ENCODE measurements at places on chromosomes 13 and 19.

DNA sequence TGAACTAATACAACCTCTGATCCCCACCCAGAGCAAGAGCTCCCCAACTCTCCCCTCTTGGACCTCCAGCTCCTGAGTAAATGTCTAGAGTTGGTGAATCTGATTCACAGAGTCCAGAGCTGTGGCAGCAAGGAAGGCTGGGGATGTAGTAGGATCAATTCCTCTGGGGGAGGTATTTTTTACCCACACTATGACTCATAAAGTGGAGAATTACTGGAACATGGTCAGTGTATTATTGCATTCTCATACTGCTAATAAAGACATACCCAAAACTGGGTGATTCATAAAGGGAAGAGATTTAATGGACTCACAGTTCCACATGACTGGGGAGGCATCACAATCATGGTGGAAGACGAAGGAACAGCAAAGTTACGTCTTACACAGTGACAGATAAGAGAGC lies 496.7 kb downstream of the EFNB2 start:
- DNase-seq = no peak

DNA sequence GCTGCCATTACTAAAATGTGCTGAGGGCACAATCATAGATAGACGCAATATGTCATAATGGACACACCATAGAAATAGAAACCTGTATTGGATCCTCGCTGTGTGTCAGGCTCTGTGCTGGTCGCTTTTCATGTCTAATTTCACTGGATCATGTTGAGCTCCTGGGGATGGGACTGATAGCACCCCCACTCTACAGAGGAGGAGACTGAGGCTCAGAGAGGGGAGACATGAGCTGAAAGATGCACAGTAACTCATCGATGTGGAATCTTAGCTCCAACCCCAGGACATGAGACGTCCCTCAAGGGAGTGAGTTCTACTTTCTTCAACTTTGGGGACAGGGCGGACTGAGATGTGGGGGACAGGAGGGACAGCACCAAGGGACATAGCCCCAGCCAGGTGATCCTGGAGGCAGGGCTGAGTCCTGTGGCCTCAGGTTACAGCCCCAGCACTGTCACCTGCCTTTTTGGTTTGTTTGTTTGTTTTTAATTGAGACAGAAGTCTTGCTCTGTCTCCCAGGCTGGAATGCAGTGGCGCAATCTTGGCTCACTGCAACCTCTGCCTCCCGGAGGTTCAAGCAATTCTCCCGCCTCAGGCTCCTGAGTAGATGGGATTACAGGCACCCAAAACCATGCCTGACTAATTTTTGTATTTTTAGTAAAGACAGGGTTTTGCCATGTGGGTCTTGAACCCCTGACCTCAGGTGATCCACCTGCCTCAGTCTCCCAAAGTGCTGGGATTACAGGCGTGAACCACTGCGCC lies 6.6 kb upstream of the GIPC1 start:
- no peak for DNase-seq

DNA sequence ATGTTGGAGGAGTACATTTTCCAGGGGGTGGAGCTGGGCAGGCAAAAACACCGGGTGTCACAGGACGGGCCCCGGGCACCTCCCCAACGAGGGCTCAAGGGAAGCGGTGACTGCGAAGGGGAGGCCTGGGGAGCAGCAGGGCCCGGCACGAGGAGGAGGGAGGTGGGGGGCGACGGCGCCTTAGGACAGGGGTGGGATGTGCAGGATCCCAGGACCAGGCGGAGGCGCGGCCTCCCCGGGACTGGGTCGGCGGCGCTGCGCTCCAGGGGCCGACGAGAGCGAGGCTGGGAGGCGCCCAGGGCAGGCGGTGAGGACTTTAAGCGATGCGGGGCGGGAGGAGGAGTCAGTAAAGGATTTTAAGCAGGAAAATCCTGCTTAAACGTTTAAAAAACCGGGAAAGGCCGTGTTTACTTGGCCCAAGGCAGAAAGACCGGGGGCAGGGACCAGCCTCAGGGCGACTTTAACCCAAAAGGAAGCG lies 427 bp downstream of the ZNF160 start:
- DNase-seq = no peak

DNA sequence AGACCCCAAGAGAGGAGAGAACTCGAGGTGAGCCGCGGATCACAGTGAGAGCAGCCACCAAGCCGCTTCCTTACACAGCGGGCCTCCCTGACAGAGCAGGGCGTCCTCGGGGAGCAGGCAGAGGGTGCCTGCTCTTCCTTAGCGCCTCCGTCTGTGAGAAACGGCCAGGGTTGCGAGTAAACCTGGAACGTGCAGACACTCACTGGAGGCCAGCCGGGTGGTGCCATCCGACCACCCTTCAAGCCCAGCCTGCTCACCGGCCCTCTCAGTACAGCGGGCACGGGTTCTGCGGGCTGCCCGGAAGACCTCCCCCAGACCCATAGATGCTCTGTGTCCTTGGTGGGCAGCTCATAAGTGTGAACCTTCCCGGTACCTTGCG lies 9.6 kb downstream of the DOT1L start:
- no peak for DNase-seq

DNA sequence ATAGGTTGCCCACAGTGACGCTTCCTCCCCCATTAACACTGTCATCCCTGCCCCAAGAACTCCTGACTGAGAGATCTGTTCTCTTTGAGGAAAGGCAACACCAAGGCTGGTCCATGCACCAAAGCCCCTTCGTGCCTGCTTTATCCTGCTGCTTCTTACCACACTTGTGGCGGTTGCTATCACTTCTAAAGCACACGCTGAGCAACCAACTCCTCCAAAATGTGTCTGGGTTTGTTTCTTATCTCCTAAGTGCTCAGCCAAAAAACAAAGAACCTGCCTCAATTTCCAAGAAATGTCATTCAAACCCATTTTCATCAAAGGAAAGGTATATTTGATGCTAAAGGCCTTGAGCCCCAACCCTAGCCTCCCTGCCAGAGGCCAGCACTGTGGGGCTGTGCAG lies 14.6 kb downstream of the ATP7B start:
- no peak for DNase-seq

DNA sequence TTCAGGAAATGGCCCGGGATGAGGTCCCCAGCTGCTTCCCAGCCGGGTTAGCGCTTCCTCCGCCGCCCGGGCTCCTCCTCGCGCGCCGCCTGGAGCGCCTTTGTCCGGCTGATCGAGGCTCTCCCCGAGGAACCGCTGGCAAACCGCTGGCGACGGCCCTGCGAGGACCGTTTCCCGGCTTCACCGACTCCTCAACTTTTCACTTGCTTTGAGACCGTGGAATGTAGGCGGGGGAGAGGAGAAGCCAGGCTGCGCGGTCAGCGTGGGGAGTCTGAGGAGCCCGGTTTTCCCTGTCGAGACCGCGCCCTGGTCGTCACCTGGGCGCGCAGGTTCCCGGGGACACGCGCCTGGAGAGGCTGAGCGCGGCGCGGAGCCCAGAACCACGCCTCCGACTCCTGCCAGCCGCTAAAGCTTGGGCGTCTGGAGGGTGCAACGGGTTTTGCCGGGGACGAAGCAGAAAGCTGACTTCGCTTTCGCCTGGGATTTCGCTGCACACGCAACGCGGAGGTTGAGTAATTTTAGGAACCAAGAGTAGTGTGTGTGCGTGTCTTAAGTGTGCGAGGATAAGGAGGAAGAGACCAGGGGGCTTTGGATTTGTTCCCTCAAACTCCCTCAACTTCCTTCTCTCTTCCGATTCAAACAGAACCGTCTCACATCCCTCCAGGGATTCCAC lies 7.3 kb upstream of the DGKH start:
- DNase-seq = no peak

- DNase-seq = peak; percentile 21
Observed at GRCh38 chr13:41700790-41701310, 243.5 kb downstream of the RGCC start.

- no peak for DNase-seq
Observed at GRCh38 chr13:31264151-31264550, 64.4 kb downstream of the B3GLCT start.

- no peak for DNase-seq
Observed at GRCh38 chr13:47112205-47112902, 215.5 kb upstream of the HTR2A start.

DNA sequence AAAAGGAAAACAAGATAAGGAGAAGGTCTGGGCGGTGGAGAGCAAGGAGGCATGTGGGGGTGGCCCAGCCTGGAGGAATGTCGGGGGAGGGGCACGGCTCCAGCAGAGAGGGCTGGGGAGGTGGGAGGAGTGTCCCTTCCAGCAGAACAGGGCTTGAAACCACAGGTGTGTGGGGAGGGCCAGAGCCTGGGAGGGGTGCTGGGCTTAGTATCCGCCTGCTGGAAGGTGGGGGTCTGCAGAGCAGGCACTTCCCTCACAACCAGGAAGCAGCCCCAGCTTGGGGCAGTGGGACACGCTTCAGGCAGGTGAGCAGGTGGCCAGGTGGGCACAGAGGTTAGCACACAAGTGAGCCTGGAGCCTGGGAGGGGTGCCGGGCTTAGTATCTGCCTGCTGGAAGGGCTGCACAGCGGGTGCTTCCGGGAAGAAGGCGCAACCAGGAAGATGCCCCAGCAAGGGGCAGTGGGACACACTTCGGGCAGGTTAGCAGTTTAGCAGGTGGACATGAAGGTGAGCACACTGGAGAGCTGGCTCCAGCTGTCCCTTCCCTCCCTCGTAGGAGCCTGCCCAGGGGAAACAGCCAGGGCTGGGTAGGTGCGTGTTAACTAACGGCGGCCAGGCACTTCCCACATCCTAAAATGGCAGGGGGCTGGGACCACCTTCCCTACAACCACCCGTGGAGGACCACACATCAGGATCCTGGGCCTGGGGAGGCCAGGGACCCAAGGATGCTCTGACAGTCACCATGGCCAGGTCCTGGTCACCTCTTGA lies 3.0 kb downstream of the GAS6 start:
- no peak for DNase-seq

DNA sequence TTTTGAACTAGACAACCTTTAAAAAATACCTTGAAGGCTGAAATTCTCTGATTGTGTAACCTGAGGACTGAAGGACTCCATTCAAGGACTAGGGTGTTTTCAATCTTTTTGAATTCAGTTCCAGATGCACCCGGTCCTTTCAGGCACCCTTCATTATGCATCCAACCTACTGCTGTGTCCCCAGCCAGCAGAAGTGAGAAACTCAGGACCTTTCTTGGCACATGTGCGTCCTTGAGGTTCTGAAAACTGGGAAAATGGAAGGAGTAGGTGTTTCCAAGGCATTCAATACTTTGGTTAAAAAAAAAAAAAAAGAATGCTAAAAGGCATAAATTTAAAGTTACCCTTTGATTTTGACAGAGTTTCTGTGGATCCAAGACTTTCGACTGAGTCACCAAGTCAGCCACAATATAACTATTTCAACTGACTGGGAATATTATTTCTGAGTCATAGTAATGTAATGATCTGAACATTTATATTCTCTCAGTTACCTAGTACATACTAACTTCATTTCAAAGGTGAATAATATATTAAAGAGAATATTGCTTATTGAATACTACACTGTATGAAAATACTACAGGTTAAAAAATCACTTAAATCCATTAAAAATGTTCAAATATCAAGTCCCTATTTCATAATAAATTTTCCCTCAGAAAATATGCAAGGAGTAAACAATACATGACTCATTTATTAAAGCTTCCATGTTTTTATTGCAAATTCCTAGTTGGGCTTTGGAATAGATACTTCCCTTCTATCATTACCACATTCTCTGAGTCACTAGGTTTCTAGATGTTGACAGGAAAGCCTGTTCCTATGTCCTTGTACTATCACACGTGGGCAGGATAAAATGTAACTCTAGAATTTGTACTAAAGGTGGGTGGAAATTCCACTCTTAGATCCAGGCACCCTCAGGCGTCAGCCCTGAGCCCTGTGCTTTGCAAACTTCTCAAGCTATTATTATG lies 2.4 kb upstream of the ITGBL1 start:
- DNase-seq = no peak

GRCh38 chr13:28983641-28984040 lies 163.5 kb downstream of the MTUS2 start:
- DNase-seq = no peak

DNA sequence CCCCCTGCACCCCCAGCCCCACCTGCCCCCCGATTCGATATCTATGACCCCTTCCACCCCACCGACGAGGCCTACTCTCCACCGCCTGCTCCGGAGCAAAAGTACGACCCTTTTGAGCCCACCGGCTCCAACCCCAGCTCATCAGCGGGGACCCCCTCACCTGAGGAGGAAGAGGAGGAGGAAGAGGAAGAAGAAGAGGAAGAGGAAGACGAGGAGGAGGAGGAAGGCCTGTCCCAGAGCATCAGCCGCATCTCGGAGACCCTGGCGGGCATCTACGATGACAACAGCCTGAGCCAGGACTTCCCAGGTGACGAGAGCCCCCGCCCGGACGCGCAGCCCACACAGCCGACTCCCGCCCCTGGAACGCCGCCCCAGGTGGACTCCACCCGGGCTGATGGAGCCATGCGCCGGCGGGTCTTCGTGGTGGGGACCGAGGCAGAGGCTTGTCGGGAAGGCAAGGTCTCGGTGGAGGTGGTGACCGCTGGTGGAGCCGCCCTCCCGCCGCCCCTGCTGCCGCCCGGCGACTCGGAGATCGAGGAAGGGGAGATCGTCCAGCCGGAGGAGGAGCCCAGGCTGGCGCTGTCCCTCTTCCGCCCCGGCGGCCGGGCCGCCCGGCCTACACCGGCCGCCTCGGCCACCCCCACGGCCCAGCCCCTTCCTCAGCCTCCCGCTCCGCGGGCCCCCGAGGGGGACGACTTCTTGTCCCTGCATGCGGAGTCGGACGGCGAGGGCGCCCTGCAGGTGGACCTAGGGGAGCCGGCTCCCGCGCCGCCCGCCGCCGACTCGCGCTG lies 9.2 kb downstream of the SCAF1 start:
- DNase-seq = no peak

- DNase-seq = no peak
Observed at GRCh38 chr13:36057041-36057440, 74.1 kb downstream of the DCLK1 start.

DNA sequence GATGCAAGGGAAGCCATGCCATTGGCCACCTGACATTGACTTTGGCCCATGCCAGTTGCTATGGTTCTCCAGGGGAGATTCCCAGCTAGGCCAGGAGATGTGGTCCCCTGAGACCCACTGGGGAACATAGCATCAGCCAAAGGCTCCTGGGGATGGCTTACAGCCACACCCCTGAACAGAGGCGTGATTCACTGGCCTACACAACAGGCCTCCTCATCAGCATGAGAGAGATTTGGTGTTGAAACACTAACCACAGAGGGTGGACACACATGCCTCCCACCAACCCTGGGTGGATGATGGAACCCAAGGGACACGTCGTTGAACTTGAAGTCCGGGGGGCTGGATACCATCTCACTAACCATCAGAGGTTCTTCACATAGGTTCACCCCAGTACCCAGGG lies 14.4 kb downstream of the IQCN start:
- DNase-seq = no peak

GRCh38 chr13:35724446-35724845 lies 248.0 kb upstream of the MAB21L1 start:
- no peak for DNase-seq

GRCh38 chr13:27834095-27834494 lies 41.8 kb downstream of the GSX1 start:
- no peak for DNase-seq
